ENCODE measurements at places on chromosomes 1 and 21.

- DNase-seq: no peak
Measured at GRCh38 chr1:207103892-207104373, at the start of gene C4BPA. Gene C4BPA (plus strand): TSS chr1:207104233. CDS start chr1:207113026, 8,793 bp downstream.

- no peak for DNase-seq
Measured at GRCh38 chr1:17735793-17736192, 19.3 kb upstream of the ACTL8 start.

DNA sequence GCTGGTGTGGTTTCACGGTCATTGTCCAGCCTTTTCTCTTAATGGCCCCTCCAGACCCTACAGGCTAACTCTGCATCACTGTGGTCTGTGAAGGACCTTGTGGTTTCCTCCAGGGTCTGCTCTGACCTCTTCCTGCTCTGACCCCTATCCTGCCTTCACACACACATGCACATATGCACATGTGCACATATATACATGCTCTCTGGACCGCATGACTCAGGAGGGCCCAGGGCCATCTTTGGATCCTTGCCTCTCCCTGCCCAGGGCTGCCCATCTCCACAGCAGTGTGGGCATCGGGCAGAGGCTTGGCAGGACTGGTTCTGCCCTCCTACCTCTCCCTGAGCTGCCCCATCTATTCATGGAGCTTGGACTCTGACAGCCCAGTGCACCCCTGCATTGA, 510.9 kb downstream of the PTPRU start:
- DNase-seq: peak; percentile 42

- DNase-seq: peak; percentile 90
Measured at GRCh38 chr1:150281758-150282557, at the start of gene CIART. Gene CIART (plus strand): TSS chr1:150282554. CDS start chr1:150283268, 714 bp downstream.

- DNase-seq: no peak
Measured at GRCh38 chr1:113617438-113618141, 141.7 kb downstream of the PHTF1 start.

DNA sequence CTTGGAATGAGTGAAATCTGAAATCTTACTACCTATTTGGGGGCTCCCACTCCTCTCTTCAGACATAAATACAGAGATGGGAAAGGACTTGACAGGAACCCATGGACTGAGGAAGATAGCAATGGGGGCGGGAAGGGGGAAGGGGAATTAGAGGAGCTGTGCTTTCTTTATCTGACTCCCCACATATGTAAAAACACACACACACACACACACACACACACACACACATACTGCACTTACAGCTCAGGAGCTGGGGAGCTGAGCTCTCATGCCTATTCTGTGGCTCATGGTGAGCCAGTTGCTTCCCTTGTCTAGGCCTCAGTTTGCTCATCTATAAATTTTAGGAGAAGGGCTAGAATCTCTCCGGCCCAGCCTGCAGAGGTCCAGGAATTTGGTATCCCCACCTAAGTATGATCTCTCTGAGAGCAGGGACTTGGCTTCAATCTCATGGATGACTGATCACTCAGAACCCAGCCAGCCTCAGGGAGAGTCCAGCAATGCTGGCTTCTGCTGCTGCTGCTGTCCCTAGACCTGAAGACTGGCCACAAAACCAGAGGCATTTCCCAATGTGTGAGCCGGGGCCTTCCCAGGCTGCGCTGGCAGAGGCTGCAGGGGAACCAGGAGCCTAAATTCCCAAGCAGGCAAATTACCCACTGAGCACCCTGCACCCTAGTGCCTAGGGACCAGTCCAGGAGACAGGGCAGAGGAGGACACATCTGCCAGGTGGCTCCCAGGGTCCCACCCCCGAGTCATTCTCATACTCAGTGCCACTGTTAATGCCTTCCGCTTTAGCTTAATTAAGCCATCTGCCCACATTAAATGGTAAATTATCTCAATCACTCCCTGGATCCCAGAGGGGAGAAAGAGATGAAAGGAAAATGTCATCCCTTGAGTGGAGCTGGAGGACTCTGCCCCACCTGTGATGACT, 57.5 kb upstream of the RBM15 start:
- no peak for DNase-seq

GRCh38 chr1:12607263-12607662, 10.7 kb downstream of the DHRS3 start:
- DNase-seq: no peak

DNA sequence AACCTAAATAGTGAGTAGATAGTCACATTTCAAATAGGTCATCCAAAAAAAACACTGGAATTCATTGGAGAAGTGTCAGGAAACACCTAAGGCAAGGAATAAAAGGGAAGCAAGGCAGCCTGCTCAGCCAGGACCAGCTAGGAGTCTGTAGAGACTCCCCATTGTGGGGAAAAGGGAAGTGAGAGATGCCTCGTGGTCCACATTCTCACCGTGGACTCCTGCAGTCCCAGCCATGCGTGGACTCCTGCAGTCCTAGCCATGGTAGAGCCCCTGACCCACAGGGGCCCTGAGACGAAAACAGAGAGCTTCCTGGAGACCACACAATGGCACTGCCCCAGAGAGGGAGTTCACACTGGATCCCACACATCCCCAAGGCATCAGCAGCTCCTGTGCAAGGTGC, 97.5 kb downstream of the LRIG2 start:
- no peak for DNase-seq

- no peak for DNase-seq
Measured at GRCh38 chr21:38310646-38311485, 54.1 kb downstream of the KCNJ15 start.

DNA sequence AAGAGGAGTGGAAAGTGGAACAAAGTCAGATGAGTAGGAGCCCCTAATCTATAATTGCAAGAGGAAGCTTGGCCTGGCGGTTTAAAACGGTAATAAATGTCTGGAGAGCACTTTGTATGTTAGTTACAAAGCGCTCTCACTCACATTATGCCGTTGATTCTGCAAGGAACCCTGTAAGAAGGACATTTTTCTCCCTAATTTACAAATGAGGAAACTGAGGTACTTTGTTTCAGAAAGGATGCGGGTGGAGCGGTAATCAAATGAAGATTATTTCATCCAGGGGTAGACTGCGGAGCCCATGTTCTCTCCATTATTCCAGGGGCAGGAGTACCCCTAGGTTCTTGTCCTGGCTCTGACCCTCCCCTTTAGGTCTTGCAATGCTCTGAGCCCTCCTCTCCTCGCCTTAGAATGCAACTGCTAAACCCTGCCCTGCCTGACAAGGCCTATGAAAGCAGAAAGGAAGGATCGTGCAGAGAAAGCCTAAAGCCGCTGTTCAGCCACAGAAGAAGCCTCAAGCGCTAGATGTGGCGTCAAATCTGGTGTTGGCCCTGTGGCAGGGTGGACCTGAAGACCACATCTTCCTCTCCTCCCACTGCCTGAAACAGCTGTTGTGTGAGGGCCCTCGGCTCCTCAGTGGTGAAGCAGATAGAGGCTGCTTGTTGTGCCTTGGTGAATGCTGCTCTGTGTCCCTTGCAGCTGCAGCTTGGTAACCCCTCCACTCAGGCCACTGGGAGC, 588 bp upstream of the PACC1 start:
- DNase-seq: no peak

DNA sequence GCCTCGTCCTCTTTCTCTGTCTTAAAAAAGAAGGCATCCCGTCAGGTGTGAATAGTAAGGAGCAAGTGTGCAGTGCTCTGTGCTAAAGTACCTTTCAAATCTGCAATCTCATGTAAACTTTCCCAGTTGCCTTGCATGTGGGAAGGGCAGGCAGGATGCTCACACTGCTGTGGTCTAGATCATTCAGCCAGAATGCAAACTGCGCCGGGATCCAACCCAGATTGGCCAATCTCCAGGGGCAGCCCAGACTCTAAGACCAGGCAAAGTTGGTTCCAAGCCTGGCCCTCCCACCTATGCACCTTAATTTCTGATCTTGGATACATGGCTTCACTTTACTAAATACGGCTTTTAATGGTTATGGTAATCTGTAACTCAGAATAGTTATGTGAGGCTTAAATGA, 3.2 kb upstream of the MAP1LC3C start:
- DNase-seq: no peak

- no peak for DNase-seq
Measured at GRCh38 chr1:234018816-234019215, 114.3 kb downstream of the SLC35F3 start.

GRCh38 chr1:229229721-229230139, 41.2 kb upstream of the RAB4A start:
- DNase-seq: no peak

- DNase-seq: no peak
Measured at GRCh38 chr1:31764312-31765040, at the start of gene ADGRB2. Gene ADGRB2 (minus strand): TSS chr1:31764340. CDS start chr1:31757221, 7,119 bp downstream.

GRCh38 chr1:176033881-176034280, 173.2 kb downstream of the COP1 start:
- DNase-seq: no peak

GRCh38 chr1:110916669-110917306, 43.8 kb downstream of the CD53 start:
- DNase-seq: no peak

DNA sequence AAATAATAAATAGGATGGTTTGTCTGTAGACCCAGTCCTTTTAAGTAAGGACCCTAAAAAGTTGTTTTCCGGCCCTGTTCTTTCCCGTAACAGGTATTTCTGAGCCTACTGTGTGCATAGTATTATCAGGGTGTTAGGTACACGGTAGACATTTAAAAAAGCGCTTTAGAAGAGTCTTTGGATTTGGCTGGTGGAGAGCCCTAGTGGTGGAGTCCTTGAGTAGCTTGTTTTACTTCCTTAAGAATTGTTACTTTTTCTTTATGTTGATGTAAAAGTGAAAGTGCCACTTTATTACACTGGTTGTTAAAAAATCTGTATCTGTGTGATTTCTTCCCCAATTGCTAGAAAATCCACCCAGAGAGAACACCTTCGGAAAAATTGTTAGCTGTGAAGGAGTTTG, 36.8 kb downstream of the SMYD2 start:
- no peak for DNase-seq

All from left forelimb (tissue), 1 donor.